ENCODE measurements at places on chromosomes 3 and 15. TPM values are rescaled to one million over a fixed set of nuclear protein-coding genes. Genes with fewer than 3 reads are reported as not detected.

NAALADL2 gene
- not detected for total RNA-seq

RNU6-1 gene
- total RNA-seq: not detected

MYZAP gene
- total RNA-seq: 0.88 TPM

GRCh38 chr3:172550347-172550943 lies 27.2 kb upstream of the TNFSF10 start:
- H3K27me3 ChIP-seq: no peaks in the 10 kb centered on the region
- no peak overlapping the region for H3K27ac ChIP-seq
- DNase-seq: no peak
- peaks cover 21% of the 10 kb centered on the region for H3K4me1 ChIP-seq

DNA sequence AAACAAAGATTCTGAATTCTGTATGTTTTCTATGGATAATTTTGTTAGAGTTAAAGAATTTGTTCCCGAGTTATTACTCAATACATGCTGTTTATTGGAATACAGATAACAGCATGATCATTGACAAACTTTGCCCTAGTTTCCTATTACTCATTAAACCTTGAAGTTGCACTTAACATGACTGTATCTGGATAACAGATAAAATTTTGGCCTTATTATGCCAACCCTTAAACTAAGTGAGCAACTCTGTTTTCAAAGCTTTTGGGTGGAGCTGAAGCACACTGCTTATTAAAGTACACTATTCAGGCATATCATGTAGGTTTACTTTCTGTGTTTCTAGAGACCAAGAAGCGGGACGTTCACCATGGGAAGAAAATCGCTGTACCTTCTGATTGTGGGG lies at the start of gene AADAC:
AADAC (plus strand) TSS at position 318 of the 400 bp plus-strand sequence; CDS start at position 365, 47 bp downstream.
- no peak within 1 kb of the TSS for H3K4me3 ChIP-seq
- no peak within 1 kb of the TSS for H3K27ac ChIP-seq
- no peaks in the 10 kb centered on the region for H3K36me3 ChIP-seq
- no peak for DNase-seq
- peaks cover 2% of the 10 kb centered on the region for H3K27me3 ChIP-seq
- H3K4me1 ChIP-seq: no peaks in the 10 kb centered on the region

DNA sequence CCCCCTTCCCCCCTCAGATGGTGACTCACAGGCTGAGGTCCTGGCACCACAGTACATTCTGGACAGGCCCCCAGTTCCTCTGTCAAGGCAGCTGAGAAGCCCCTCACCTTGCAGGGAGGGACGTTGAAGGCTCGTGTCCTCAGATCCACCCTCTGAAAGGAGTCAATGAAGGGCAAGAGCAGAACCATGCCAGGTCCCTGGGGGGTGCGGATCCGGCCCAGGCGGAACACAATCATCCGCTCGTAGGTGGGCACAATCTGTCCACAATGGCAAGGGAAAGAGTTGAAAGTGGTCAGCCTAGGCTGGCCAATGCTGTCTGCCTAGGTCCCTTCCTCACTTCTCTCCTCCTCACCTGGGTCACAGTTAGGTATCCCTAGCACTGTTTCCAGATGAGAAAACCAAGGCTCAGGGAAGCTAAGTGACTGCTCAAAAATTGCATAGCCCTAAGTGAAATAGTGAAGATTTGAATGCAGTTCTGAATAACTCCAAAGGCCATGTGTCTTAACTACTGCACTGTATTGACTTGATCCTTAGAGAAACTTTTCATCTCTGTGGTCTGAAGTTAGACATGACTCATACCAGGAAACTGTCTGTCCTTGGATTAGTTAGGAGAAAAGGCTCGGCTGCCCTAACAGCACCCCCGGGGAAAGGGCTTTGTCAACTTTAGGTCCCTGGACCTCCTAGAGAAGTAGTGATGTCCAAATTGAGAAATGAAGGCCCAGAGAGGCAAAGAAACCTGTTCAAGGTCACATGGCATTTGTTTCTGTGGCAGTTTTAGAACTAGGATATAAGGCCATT lies 2.9 kb downstream of the STOML1 start:
- H3K27me3 ChIP-seq: no peaks in the 10 kb centered on the region
- DNase-seq: no peak
- H3K36me3 ChIP-seq: peaks cover 4% of the 10 kb centered on the region
- no peak overlapping the region for H3K27ac ChIP-seq
- H3K4me3 ChIP-seq: no peak overlapping the region

DNA sequence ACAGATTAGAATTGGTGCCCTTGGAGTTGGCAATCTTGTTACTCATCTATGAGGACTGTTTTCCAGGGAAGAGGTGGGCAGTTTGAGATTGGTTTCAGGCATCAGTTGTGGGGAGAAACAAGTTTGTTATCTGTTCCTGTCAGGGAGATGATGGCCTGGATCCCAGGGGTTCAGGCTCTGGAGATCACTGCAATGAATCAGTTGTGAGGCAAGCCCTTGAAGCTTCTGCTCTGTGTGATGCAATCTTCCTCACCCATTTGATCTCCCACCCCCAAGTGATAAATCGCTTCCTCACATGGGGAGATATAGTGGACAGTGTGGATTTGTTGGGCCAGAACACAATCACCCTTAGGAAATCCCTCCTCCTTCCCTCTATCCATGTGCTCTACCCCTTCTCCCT lies 276.6 kb upstream of the LRTM1 start:
- DNase-seq: no peak
- H3K4me1 ChIP-seq: no peaks in the 10 kb centered on the region
- no peaks in the 10 kb centered on the region for H3K27me3 ChIP-seq
- H3K4me3 ChIP-seq: no peak overlapping the region
- H3K36me3 ChIP-seq: no peaks in the 10 kb centered on the region

DNA sequence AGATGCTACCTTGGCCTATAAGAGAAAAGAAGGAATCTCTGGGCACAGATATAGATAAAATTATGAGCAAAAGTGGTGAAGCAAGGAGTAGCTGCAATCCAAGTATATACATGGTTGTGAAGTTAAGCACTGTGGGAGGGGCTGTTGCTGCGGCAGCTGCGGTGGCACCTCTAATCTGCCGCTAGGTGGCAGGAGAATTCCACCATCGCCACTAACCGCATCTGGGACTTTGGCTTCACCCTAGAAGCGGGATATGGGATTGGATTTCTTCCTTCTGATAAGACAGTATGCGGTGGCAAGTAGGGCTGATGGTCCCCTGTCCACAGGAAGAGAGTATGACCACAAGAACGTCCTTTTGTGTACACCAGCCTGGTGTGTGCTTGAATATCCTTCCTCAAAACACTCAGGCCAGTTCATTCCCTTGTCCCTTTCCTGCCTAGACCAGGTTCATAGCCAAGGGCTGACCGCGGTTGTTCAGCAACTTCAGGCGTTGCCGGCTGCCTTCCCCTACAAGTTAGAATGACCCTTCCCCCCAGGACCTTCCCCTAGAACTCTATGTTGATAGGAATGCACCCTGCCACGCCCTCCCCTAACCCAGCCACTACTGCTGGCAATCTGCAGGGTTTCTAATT lies 5.1 kb downstream of the MAGEL2 start:
- H3K36me3 ChIP-seq: no peaks in the 10 kb centered on the region
- no peaks in the 10 kb centered on the region for H3K4me1 ChIP-seq
- no peak for DNase-seq
- no peak overlapping the region for H3K4me3 ChIP-seq
- H3K27me3 ChIP-seq: no peaks in the 10 kb centered on the region

- H3K4me3 ChIP-seq: no peak overlapping the region
- H3K27me3 ChIP-seq: no peaks in the 10 kb centered on the region
- H3K27ac ChIP-seq: peak overlapping the region; percentile 69
- DNase-seq: no peak
Measured at GRCh38 chr3:35785234-35785888, 146.0 kb downstream of the ARPP21 start.

NEDD4 gene
- total RNA-seq: 0.66 TPM

All from activated B cell treated with CpG ODN at 0.5 μM for 24 hours (primary cell).